ENCODE measurements at places on chromosomes 11 and 22.
A peak's percentile ranks its signal among the peaks of the same experiment; 100 is the strongest.

GRCh38 chr11:31414338-31414737 lies 44.7 kb downstream of the DNAJC24 start:
- no peak for DNase-seq

- no peak for DNase-seq
Observed at GRCh38 chr11:115263799-115264656, 240.2 kb downstream of the CADM1 start.

DNA sequence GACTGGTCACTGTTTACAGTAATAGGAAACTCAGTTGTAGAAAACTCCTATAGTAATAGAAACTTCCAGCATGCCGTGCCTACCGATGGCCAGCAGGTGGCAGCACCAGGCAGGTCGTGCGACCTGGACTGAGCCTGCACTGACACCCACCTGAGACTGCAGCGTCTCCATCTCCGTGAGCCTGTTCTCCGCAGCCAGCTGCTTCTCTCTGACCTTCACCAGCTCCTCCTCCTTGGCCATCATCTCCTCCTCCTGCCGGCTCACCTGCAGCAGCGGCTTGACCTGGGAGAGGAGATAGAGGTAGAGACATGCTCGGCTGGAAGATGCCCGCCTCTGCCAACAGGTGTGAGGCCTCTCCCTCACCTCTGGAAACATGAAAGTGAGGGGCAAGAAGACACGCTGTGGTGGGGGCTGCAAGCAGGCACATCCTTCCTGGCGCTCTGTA lies 48.5 kb downstream of the APOL1 start:
- peak; percentile 92 for DNase-seq

DNA sequence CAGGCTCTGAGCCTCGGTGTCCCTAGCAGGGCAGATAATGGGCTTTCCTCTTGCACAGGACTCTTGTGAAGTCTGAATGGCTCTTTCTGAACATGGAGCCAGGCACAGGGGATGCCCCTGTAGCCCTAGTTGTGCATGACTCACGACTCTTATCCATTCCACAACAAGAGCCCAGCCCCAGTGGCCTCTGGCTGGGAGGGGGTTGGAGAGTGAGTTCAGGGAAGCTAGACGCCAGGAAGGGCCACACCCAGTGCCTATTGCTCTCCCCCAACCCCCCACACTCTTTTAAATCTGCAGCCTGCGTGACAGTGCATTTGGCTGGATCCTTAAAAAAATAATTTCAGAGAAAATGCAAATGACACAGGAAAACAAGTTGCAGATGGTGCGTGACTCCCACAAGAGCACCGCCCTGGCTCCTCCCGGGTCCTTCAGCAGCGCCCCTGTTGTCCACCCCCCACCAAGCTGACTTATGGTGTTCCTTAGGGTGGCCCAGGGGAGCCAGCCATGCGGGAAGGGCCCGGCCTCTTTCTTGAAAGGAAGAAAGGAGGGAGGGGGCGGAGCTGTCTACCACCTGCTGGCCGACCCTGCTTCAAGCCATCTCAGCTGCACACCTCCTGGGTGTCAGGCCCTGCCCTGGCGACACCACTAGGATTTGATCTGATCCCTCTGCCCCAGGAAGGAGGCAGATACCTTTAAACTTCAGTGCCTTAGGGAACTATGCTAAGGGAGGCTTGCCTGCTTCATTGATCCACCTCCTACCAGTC lies 74.7 kb downstream of the MN1 start:
- DNase-seq: peak; percentile 92

- DNase-seq: no peak
Observed at GRCh38 chr11:57395905-57396623, 5.6 kb upstream of the PRG2 start.

DNA sequence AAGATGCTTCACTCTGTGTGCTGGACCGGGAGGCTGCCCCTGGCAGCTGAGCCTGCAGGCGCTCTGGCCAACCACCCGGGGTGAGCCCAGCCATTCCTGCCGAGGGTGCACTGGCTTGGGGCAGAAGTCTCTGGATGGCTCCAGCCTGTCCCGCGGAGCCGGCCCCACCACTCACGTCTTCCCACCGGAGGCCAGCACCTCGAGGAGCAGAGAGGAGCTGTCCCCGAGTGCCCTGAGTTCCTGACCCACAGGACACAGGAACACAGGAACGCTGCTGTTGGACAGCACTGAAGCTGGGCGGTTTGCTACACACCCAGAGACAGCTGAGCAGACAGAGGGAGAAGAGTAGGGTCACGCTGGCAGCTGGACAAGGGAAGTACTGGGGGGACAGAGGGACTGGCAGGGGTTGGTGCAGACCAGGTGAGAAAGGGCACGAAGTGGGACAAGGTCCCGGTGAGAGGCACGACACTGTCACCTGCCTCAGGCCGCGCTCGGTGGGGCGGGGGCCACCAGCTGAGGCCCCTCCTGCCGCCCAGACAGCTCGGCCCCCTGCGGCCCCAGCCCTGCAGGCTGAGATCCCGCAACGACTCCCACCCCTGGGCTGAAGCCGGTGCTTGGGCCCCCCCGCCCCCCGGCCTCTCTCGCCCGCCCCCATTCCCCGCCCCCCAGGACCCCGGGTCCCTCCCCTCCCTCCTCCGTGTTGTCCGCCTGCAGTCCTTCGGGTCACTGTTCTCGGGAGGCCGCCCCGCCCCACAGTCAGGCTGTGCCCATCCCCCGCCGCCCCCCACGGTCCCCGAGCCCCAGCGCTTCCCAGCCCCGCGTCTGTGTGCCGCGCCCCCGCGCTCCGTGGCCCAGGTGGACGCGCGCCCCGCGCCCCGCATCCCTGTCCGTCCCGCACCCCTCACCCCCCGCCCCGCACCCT lies 624 bp upstream of the B4GALNT4 start:
- peak; percentile 80 for DNase-seq

GRCh38 chr22:37219533-37219932 lies 7.3 kb upstream of the SSTR3 start:
- DNase-seq: no peak

DNA sequence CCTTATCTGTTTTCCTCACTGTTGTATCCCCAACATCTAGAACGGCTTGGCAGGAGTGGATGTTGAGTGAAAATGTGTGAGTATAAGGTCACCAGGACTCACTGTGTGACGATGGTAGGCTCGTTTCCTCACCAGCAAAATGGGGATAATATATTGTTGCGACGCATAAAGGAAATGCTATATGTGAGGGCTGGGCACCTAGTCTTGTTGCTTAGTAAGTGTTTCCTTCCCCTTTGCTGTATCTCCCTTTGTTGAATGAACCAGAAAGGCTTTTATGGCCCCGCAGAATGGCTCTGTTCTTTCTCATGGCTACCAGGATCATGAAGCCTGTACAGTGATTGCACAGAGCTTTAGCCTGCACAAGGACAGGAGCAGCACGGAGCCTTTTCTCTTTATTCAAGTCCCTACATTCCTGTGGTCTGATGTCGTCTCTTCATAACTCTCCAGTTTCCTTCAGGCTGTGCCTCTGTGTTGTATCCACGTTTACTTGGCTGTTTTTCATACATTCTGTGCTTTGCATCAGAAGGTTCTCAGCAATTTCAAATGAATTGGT lies 5.4 kb downstream of the TNRC6B start:
- no peak for DNase-seq

DNA sequence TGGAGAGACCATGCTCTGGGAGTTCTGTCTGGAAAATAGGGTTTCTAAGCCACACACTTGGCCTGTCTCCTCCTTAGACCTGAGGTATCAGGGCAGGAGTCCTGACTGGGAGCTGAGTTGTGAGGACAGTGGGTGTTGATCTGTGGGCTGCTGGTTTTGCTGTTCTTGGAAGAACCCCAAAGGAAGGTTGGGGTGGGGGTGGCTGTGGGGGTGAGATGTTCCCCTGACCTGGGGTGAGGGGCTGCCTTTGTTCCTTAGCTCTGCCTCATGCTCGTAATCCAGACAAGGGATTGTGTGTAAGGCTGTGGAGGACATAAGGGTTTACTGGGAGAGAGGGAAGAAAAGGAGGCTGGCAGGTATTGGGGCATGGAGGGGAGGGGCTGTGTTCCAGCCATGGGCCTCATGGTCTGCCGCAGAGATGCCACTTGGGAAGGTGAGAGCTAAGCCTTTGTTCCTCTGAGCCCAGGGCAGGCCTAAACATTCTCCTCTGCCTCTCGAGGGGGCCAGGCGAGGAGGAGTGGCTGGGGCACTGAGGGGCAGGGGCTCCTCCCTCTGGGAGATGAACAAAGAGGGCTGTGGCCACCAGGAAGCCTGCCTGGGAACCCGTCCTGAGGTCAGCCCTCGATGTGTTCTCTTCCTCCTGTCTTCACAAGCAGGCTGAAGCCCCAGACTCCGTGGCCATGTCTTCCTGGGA lies 4.4 kb downstream of the OTOG start:
- DNase-seq: peak; percentile 78

DNA sequence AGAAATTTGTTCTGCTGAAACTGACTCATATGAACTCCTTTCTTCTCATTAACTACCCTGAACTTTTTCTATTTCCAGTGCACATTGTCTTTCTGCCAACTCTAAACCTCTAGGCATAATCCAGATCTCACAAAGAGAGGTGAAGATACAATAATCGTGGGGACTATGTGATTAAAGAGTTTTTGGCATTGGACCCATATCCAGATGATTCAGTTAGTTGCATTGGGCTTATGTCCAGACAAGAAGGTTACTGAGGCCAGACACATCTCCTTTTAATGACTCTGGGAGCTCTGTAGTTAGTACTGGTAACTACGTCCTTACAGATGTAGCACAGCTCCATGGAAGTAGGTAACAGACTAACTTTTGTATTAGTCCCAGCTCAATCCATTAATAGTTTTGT lies 273.0 kb downstream of the CASP12 start:
- DNase-seq: no peak

DNA sequence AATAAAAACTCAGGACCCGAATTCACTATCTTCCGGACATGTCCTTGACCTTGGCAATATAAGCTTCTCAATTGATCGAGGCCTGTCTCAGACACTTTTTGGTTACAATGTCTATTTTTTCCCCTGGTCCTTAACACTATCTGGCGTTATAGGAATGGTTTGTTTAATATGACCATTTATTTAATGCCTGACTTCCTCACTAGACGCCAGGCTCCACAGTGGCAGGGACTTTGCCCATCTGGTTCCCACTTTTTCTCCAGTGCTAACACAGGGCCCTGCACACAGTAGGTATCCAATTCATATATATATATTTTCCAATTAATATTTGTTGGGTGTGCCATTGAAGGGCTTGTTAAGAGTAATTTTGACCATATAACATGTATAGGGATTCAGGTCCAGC lies 7.9 kb upstream of the CBX6 start:
- no peak for DNase-seq
